Cortex of kidney (tissue), 1 donor: ENCODE measurements at places on chromosomes 12 and 14.

GRCh38 chr14:95349241-95349640 is 29.5 kb upstream of the CLMN start:
- DNase-seq = no peak

GRCh38 chr12:82326905-82327503 is 31.2 kb downstream of the CCDC59 start:
- DNase-seq = no peak

DNA sequence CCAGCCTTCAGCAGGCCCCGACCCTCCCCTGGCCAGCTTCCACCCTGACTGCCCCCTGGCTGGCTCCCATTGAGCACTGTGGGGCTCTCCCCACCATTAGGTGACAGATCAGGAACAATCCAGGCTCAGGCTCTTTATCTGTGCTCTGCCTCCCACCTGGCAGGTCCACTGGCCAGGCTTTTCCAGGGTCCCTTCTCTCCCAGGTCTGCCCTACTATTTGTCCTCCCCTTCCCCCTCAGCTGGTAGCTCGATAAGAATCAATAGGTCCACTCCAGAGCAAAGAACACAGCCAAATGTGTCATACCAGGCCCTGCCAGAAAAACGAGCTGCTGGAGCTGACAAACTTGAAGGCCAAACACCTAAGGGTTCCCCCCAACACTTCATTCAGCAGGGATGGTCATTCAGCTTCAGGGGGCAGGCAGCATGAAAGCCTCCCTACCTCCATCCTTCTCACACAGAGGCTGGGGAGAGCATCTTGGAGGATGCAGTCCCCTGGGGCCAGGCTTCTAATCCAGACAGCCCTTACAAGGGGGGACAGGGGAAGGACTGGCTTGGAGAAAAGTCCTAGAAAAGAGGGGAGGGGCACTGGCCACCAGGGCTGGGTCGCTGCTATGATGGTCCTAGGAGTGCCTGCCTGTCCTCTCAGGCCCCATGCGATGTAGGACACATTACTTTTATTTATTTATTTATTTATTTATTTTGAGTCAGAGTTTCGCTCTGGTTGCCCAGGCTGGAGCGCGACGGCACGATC is 1.9 kb upstream of the KRT18 start:
- no peak for DNase-seq

DNA sequence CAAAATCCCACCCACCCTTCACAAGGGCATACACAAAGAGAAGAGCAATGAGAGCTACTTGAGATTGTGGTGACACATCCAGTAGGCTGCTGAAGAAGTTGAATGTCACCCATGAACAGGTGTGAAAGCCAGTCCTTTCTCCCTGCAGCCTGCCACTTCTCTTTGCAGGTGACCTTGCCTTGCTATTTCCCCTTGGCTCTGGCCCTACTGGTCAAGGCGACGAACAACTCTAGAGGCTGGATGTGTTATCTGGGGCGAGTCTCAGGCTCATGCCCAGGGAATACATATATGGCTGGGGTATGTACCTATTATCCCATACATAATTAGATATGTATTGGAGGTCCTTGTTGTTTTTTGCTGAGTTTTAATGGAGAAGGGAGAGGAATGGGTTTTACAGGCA is 70.2 kb upstream of the EGLN3 start:
- no peak for DNase-seq

DNA sequence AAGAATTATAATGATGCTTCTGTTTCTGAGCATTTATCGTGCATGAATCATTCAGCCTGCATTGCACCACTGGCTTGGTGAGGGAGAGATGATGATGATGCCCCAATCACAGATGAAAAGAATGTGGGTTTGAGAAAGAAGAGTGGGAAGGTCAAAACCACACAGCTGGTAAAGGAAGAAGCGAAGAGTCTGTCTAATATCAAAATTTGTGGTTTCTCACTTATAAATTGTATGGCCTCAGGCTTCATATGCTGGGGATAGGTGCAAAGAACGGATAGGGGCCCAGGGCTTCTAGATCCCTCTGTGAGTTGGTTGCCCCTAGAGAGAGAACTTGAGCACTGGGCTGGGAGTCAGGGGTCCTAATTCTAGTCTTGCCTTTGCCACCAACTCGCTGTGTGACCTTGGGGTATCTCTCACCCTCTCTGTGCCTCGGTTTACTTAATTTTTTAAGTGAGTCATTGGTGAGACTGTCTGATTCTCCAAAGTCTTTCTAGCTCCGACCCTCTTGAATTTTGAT is 2.2 kb downstream of the OASL start:
- DNase-seq = no peak

DNA sequence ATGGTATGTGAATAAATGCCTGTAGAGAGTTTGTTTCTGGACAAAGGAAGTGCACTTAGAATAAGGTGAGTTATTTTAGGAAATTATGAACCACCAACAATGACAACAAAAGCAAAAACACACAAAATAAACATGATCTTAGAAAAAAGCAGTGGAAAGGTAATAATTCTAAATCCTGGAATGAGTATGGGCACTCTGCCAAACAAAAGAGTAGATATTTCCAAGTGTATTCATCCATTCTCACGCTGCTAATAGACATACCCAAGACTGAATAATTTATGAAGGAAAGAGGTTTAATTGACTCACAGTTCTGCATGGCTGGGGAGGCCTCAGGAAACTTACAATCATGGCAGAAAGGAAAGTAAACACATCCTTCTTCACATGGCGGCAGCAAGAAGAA is 269.3 kb upstream of the NPAS3 start:
- no peak for DNase-seq

- no peak for DNase-seq
Observed at GRCh38 chr12:104654665-104655609, 198.2 kb downstream of the CHST11 start.

- DNase-seq = no peak
Observed at GRCh38 chr12:46792925-46793324, 32.9 kb downstream of the SLC38A4 start.

GRCh38 chr14:68327231-68327630 is 465.6 kb downstream of the ZFP36L1 start:
- no peak for DNase-seq

DNA sequence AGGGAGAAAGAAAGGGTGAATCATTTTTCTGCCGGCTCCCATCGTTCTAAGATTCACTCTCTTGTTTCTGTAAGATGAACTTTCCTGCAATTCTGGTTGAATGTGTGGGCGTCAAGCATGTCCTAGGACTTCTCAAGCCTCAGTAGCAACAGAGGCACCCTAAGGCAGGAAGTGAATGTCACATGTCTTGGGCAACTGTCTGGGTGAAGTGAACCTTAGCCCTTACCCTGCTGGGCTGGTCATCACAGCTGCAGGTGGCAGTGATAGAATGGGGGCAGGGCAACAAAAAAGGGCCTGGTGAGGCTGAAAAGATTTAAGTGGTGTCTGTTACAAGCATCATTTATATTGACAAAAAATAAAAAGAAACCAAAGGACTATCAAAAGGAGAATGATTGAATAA is 45.9 kb upstream of the CAND1 start:
- no peak for DNase-seq
